GM23248 (cell line): ENCODE measurements at places on chromosomes 2 and 18.

DNA sequence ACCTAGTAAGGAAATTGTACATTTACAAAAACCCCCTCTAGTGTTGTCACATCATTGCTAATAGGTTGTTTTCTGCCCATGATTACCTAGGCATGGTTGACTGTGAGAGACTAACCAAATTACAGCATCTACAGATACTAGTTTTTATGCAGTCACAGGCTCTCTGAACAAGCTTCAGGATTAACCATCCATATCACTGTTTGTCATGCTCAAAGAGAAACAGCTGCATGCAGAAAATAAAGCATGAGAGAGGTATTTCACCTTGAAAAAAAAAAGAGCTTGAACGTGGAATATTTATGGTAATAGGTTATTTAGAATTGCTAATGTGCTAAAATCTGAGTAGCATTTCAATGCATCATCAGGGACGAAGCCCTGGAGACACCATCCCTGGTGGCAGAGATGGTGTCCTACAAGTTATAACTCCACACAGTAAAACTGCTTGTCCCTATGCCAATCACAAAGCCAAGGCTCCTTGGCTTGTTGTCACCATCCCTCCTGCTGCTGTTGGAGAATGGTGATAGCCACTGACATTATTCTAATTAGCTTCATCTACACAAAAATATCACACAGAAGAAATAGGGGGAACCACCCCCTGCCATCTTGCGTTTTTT lies 5.4 kb downstream of the NEB start:
- DNase-seq = no peak

DNA sequence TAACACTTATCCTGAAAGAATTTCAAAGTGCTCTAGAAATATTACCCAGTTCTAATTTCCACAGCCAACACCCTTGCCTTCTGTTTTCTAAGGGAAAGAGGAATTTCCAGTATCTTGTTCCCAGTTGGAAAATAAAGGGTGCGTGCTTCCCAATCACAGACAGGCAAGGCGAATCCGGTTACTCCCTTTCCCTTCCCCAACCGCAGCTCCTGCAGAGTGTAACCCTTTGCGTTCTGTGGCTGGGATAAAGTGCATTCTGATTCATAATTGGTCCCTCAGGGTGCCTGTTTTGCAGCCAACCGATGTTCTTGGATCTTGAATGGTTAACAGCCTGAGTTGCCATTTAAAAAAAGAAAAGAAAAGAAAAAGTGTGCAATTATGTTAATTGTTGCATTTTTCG lies 40.6 kb upstream of the PGAP1 start:
- peak; percentile 61 for DNase-seq

DNA sequence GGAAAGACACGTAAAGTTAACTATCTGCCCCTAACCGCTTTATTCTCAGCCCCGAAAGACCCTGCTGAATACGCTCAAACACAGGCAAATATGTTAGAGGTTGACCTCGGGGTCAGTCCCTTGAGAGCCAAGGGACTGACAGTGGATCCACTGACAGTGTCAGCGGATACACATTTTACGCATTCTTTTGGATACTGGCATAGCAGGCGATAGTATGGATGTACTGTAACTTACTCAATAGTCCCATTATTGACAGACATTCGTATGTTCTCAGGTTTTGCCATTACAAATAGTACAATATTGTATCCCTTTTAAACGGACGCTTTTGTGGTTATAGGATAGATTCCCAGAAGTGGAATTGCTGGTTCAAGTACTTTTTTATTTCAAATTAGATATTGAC lies 13.4 kb downstream of the ATP6V1B1 start:
- no peak for DNase-seq

DNA sequence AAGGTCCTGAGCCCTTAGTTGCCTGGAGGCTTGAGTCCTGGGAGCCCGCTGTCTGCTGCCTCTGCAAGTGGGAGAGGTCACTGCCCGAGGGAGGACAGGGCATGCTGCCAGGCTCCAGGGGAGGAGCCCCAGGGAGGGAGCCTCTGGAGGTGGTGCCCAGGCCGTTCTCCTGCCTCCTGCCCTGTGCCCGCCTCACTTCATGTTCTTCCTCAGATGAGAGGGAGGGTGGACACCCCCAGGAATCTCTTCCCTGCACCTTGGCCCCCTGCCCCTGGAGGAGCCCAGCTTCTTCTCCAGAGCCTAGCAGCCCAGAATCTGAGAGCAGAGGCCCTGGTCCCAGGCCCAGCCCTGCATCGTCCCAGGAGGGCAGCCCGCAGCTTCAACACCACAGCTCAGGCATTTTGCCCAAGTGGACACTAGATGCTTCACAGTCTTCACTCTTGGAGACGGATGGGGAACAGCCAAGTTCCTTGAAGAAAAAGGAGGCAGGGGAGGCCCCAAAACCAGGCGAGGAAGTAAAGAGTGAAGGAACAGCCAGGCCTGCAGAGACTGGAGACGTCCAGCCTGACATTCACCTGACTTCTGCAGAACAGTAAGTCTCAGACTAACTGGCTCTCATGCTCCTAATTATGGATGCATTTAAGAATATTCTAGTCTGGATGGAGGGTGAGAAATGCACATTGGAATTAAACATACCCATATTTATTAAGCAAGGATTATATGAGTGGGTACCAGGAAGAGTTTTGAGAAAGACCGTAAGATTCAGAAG lies 12.1 kb downstream of the PSD4 start:
- no peak for DNase-seq

DNA sequence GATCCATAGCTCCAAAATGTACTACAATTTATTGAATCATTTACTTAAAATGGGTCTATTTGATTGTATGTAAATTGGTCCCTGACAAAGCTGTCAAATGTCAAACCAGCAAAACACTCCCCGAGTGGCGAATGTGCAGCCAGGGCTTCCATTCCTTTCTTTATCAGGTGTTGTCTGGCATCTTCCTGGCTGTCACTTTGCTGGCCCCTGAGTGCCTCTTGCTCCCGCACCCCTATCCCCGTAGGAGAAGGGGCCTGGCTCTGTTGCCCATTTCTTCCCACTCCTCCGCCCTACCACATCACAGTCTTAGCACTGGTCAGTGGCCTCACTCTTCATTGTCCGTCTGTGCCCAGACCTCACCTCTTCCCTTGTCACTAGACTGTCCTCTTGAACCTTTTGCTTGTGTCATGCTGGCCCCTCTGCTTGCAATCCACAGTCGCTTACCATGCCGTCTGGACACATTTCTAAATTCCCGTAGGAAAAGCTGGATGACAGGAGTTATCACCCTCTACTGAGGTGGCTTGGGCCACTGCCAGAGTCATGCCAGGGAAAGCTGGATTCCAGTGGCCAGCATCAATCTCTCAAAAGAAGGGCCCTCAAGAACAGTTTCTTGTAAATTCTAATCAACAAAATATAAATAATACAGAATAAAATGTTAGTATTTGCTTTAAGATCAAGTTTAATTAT lies 15.4 kb downstream of the UBE2F start:
- DNase-seq = no peak
